CD4-positive, alpha-beta T cell treated with Interleukin-6 at 100 ng/mL for 8 hours (primary cell): ENCODE measurements at places on chromosomes 1 and 21.

DNA sequence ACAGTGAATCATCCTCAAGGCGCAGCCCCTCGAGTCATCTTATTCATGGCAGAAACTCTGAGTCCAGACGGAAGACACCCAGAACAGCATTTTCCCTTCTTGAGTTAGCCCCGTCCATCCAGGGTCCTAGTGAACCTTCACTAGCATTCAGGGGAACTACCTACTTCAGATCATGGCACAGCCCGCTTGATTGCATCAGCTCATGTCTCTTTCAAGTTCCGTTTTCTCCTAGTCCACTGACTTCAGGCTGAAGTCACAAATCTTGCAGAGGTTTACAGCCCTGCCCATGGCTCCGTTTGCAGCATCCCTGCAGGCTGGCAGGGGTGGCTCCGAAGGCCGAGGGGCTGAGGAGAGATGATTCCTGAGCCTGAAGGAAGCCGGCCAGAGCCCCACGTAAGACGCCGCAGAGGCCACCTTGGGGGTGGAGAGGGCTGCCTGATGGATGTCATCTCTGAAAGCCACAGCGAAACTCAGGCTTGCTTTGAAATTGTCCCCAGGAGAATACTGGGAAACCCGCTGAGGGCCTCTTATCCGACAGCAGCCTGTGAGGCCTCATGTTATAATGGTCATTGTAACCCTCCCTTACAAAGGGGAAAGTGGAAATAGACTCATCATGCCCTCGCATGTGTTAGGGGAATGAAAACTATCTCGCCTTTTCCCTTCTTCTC, 310.2 kb upstream of the AJAP1 start:
- DNase-seq: no peak

GRCh38 chr1:2854611-2855010, 53.1 kb upstream of the TTC34 start:
- no peak for DNase-seq

DNA sequence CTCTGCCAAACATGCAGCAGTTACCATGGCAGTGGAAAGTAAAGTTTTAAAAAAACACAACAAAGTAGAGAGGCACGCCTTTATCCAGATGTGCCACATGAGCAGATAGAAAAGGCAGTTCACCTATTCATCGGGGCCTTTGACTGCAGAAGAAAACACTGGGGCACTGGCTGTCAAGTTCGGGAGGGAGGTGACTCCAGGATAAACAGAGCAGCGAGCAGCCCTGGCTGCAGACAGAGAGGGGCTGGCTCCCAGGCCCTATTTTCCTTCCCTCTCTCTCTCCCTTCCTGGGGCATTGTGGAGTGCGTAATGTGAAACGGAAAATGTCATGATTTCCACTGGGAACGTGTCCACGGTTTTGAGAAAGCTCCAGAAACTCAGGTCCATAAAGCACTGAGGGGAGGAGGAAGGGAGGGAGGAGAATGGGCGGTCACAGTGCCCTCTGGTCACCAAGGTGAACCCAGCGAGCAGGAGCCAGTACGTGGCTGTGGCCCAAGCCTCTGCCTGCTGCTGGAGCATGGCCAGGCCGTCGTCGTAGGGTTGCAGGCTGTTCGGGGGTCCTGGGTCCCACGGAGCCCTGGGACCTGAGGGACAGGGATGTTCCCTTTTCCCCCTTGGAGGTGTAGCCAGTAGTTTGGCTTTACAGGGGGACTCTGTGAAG, 114.7 kb upstream of the IRF2BP2 start:
- no peak for DNase-seq

DNA sequence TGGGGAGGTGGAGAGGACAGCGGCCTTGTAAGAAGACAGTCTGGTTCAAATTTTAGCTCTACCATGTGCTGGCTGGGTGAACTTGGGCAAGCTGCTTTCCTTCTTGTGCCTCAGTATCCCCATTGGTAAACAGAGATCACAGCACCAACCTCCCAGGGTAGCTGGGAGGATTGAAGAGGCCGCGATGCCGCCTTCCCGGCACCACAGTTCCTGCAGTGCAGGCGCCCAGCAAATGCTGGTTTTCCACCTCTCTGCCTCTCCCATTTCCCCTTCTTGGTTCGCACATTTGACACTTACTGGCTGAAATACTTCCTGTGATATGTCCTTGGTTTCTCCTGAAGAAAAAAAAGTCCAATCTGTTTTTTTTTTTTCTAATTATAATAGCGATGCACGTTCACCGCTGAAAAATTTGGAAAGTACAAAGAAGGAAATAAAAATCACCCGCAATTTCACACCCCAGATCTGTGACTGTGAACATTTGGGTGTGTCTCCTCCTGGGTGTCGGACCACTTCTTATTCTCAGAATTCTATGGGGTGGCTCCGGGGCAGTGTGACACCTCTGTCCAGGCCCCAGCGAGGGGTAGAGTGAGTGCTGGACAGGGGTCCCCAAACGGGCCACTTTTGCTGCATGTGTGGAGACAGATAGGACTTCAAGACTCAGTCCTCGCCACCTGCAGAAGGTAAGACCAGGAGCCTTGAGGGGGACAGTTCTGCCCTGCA, 73.1 kb downstream of the RUNX3 start:
- no peak for DNase-seq

GRCh38 chr1:19768353-19769210, 31.1 kb downstream of the TMCO4 start:
- DNase-seq: no peak

GRCh38 chr1:221397141-221397540, 344.7 kb downstream of the DUSP10 start:
- DNase-seq: no peak

- no peak for DNase-seq
Measured at GRCh38 chr1:68456202-68456601, 6.4 kb upstream of the RPE65 start.

DNA sequence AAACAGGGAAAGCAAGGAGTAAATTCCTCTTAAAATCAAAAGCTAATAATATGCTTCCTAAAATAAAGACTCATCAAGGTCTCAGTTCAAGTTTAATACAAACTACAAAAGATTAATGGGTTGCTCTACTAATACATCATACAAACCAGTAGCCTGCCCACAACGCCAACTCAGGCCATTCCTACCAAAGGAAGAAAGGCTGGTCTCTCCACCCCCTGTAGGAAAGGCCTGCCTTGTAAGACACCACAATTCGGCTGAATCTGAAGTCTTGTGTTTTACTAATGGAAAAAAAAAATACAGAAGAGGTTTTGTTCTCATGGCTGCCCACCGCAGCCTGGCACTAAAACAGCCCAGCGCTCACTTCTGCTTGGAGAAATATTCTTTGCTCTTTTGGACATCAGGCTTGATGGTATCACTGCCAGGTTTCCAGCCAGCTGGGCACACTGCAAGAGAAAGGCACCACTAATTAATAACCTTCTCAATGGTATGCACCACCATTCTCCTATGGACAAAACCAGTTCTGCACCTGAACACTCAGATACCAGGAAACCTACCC, 10.6 kb downstream of the PRDX1 start:
- DNase-seq: no peak

- DNase-seq: no peak
Measured at GRCh38 chr1:99758073-99758511, 8.3 kb downstream of the FRRS1 start.

- DNase-seq: no peak
Measured at GRCh38 chr1:229385853-229386456, 43.1 kb upstream of the CCSAP start.

- no peak for DNase-seq
Measured at GRCh38 chr1:18653367-18653766, 22.7 kb downstream of the PAX7 start.

DNA sequence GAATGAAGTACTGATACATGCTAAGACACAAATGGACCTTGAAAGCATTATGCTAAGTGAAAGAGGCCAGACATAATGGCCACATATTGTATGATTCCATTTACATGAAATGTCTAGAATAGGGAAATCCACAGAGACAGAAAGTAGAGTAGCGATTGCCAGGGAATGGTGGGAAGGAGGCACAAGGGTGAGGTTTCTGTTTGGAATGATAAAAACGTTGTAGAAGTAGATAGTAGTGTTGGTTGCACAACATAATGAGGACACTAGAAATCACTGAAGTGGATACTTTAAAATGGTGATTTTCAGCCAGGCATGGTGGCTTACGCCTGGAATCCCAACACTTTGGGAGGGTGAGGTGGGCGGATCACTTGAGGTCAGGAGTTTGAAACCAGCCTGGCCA, 97.6 kb upstream of the VANGL1 start:
- DNase-seq: no peak

DNA sequence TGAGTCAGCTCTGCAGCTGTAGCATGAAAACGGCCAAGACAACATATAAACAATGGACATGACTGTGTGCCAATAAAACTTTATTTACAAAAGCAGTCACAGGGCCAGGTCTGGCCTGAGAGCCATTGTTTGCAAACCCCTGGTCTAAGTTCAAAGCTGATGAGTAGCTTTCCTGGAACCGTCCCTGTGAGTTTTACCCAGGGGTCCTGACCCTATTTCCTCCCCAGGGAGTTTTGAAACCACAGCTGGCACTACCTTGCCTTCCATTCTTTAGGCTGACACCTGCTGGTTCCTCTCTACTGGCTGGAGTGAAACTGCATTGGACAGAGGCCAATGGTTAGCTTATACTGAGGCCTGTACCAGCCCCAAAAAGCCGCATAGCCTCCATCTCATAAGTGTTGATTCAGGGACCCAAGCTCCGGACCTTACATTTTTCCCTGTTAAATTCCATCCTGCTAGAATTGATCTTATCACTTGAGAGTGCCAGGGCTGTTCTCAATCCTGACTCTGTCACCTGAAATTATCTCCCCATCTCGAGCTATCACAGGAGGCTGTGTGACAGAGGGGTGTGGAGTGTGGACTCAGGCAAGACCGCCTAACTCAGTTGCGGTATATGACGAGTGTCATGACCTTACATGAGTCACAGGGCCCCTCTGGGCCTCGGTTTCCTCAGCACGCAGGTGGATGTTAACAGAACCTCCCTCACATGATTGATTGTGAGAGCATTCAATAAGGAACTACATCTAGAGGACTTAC, 343.6 kb downstream of the NPHP4 start:
- DNase-seq: no peak

- no peak for DNase-seq
Measured at GRCh38 chr1:214259353-214259977, 21.5 kb upstream of the SMYD2 start.

DNA sequence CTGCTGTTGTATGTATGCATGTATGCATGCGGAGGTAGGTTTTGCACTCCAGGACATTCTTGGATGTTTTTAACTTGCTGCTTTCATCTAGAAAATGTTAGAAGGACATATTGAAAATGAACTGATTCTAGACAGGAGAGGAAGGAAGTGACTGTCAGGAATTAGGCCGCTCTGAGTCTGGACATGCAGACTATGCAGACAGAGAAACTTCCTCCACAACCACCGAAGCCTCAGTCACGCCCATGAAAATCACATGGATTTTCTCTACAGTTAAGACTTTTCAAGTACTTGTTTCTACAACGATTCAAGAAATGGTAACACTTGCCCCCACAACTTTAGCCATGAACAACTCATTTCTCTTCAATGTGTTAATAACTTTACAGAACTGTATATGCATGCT, 211.1 kb downstream of the SMYD3 start:
- DNase-seq: no peak

- peak; percentile 20 for DNase-seq
Measured at GRCh38 chr1:110337704-110338308, 1.4 kb upstream of the RBM15 start.

- no peak for DNase-seq
Measured at GRCh38 chr1:39086386-39086785, 60.2 kb downstream of the NDUFS5 start.

DNA sequence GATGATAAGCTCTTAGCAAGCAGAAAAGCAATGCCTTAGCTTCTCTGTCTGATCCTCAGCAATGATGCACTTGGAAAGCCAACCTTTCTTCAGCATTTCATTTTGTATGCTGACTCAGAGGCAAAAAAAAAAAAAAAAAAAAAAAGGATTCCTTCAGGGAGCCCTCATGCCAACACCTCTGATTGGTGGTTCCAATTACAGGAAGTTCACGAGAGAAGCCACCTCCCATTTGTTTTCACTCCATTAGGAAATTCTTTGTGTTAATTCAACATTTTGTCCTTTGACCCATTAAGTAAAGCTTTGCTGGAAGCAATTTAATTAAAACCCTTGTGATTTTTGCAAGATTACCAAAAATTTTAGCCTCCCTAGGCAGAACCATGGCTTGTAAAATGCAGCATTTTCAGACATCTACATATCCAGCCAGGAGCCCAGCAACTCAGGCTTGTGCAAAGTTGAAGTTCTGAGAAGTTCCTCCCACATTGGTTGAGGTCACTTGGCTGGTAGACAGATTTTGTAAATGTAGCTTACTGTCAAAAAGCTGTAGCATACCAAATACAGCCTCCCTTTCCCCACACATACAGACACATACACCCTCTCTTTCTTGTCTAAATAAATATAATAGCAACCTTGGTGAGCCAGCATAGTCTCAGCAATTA, 27.1 kb upstream of the VTCN1 start:
- DNase-seq: no peak

- DNase-seq: peak; percentile 15
Measured at GRCh38 chr1:58773406-58773840, 10.4 kb downstream of the JUN start.

DNA sequence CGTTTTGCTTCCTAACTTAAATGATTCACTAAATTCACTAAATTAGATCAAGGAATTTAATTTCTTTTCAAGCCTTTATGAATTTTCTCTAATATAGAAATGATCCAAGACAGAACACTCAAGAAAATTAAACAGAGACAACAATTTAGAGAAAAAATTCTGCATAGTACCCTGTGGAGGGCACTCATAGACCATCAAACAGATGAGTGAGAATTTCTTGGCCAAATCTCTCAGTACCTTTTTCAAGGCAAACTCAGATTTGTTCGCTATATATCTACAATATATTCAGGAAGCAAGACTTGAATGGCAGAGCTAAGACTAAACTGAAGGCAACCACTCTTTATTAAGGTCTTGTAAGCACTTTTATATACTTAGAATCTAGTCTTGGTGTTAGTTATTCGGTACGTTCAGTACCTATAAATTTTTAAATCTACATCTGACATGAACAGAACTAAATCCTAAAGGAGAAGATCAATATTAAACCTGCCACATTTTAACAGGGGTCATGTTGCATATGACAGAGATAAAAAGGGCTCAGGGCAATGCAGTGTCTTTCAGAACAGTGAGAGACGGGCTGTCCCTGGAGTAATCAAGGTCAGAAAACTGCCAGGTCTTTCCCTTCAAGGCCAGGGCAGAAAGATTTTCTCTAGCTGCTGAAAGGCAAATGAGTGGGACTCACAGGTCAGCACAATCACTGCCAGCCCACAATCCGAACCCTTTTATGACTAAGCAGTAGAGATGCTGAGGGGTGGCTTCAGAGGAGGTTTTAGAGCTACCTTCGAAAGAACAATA, 118.8 kb upstream of the TMPRSS15 start:
- DNase-seq: no peak

DNA sequence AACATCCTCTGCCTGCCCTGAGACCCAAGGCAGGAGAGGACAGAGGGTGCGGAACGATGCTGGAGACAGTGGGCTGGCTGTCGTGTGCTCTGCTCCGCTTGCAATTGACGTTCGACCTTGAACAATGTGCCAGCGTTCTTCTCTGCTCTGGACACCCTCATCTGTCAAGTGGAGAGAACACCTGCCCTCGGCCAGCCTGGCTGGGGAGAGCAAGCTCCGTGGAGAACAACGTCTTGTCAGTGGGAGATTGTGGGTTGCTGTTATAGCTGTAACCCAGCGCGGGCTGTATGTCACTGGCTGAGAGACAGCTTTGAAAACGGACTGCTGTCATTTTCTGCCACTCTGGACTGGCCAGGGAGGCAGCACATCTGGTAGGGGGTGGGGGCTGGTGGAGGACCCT, 14.7 kb downstream of the KIAA1614 start:
- DNase-seq: no peak
